Cardiac fibroblast (primary cell): ENCODE measurements at places on chromosomes 5 and 9.
A peak's percentile ranks its signal among the peaks of the same experiment; 100 is the strongest.

- DNase-seq, result peak; percentile 68
Measured at GRCh38 chr9:91302831-91303230, 58.9 kb downstream of the AUH start.

DNA sequence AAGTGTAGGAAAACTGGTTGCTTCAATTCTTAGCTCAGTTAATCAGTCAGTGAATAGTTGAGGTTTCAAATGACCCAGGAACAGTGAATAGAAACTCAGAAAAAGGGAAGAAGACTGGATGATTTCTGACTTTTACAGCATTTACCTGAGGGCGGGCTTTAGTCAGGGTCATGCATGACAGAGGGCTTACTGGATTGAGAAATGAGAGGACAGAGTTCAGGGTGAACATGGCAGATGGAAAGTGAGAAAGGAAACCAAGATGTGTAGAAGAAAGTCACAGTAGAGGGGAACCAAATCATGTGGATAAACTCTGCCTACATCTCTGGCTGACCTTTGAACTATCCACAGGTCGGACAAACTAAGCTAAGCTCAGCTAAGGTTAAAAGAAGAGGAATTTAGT lies 596.0 kb downstream of the SEMA5A start:
- DNase-seq, result no peak

- no peak for DNase-seq
Measured at GRCh38 chr5:79284846-79285245, 48.9 kb downstream of the JMY start.

- DNase-seq, result peak; percentile 88
Measured at GRCh38 chr5:138844812-138845513, 30.2 kb downstream of the LRRTM2 start.

GRCh38 chr9:127546125-127546832 lies 65.8 kb upstream of the STXBP1 start:
- no peak for DNase-seq

DNA sequence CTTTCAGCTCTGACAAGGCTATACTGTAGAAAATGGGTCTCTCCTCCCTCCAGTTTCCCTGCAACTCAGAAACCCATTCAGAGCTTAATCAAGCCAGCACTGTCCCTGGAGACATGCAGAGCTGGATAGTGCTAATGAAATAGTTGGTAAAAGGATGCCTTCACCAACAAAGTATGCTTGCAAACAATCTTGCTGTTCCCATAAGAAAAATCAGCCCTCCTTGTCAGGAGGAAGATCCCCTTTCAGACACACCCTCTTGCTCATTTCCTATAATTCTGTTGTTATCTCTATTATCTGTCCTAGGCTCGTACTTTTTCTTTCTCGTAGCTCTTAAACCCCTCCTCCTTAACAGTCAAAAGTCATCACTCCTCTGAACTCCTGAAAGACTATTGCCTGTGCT lies 9.9 kb upstream of the OSMR start:
- peak; percentile 87 for DNase-seq

DNA sequence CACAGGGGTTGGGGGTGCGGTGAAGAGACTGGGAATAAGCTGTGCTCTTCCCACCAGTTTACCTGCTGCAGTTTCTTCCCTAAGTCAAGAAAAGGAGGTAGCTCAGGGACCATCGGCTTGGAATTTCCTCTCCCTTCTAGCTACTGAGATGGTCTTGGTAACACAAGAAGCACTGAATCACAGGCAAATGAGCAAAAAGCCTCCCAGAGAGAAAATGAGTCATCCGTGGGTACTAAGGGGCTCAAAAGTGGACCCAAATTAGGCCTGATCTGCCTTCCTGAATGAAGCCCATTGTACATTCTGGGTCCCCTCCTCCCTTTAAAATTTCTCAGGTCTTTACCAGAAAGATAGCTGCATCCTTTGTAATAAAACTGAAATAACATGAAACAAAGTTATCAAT lies 49.9 kb downstream of the PTPN3 start:
- DNase-seq, result peak; percentile 52

GRCh38 chr9:137955586-137955985 lies 78.0 kb downstream of the CACNA1B start:
- DNase-seq, result no peak

DNA sequence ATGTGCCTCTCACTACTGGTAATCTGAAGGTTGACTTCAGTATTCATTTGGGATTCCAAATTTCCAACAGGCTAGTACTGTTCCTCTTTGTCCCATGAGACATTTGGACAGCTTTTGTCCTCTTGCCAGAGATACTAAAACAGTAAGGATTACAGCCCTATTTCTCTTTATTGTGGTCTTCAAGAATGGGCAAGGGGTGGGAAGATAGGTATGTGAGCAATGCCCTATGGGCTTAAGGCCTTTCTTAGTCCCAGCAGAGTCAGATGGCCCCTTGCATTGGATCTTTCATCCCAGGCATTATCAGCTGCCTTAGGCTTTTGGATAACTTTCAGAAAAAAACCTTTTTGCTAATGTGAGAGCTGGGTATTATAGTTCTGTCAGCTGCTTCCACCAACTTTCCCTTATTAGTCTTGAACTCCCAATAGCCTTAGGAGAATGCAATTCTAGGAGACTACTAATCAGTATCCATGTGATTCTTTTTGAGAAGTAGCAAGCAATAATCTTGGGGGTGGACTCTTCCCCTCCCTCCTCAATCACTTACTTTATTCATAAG lies 361.1 kb upstream of the NUDT12 start:
- DNase-seq, result no peak

- peak; percentile 59 for DNase-seq
Measured at GRCh38 chr9:6414247-6414641, 1.2 kb downstream of the UHRF2 start.

- DNase-seq, result no peak
Measured at GRCh38 chr9:124654431-124654830, 116.7 kb downstream of the NR6A1 start.

DNA sequence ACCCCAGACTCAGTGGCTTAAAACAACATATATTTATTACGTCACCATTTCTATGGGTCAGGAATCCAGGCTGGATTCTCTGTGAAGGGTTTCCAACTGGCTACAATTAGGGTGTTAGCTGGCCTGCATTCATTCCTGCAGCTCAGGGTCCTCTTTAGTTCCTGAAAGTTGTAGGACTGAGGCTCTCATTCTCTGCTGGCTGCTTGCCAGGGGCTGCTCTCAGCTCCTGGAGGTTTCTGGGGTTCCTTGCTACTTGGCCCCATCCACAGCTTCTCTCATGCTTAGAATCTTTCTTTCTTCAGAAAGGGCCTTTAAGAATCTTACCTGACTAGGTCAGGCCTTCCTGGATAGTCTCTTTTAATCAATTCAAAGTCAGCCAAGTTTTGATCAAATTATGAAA lies 424.6 kb downstream of the GADD45G start:
- no peak for DNase-seq

DNA sequence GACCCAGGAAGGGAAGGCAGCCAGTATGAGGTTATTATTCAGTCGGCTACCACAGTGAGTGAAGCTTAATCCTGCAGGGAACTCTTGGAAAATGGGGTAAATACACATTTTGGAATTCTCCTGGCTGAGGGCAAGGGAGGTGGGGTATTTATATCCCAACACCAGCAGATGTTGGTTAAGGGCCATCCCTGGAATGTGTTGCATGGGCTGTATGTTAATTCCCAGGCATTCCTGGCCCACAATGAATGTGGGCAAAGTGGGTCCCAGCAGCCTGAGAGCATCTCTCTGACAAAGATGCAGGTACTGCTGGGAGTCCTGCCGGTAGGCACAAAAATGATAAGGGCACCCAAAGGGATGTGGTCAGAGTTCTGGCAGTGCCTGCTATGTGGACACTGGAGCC lies 2.9 kb upstream of the GPRIN1 start:
- DNase-seq, result no peak

DNA sequence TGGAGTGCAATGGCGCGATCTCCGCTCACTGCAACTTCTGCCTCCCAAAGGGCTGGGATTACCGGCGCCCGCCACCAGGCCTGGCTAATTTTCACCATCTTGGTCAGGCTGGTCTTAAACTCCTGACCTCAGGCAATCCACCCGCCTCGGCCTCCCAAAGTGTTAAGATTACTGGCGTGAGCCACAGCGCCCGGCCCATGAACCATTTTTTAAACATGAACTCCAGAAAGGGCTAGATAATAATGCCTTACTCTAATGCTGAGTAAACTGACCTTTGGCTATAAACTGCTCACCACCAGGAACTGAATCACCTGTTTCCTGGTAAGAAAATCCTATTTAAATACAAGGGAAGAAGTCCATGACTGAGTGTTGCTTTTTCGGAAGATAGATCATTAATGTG lies 23.2 kb upstream of the DAB2 start:
- no peak for DNase-seq

DNA sequence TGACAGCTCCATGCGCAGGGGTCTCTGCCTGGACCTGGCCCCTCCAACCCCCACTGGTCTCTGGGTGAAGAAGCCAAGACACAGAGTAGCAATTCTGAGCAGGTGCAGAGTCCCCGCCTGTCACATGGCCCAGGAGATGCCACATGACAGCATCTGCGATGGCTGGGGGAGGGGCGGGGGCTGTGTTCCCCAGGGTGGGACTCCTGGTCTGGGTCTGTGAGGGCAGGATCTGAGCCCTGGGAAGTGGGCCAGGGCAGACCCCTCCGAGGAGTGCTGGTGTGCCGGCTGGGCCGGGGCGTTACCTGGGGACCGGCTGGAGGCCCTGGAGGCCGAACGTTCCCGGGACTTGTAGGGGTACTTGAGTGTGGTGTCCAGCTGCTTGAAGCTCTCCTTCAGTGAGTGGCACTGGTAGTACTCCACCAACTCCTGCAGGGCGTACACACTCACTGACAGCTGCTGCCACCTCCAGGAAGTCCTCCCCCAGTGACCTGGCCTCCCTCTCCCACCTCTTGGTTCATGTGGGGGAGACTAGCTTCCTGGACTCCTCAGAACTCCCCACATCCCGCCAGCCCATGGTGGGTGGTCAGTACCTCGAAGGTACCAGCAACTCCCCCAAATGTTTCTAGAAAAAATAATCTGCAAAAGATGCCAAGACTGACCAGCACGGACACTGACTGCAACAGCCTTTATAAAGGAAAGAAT lies 32.1 kb upstream of the SARDH start:
- DNase-seq, result no peak
